ENCODE measurements at places on chromosomes 1 and 21.

DNA sequence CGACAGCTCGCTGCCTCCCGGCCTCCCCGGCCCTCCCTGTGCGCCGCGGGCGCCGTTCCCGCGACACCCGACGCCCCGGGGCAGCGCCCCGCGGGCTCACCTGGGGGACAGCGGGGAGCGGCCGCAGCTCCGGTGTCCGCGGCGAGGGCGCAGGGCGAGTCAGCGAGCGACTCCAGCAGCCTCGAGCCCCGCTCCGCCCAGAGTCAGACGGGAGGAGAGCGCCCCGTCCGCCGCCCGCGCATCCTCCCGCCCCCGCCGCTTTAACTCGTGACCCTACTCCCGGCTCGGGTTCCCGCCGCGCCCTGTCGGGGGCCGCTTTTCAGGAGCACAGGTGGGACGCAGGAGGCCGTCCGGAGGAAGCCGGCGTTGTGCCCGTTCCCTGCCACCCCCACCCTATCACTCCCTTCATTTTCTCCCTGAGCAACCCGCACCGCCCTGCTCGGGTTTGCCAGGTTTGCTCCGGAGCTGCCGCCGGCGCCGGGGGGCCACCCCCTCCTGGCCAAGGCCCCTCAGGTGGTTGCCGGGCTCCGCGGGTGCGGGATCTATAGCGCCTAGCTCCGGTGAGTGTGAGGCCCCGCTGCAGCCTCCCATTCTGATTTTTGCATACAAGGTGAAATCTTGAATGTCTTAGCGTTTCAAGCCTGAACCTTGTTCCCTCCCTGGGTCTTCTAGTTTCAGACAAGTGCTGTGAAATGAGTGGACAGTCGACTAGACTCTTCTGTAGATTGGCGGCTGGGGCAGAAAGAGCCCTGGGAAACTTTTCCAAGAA, at the start of gene MCOLN3:
Gene MCOLN3 (minus strand): TSS at position 205 of the 769 bp plus-strand sequence. CDS start 3,140 bp downstream, outside the sequence.
- DNase-seq, result peak; percentile 23

- no peak for DNase-seq
These were observed 28.5 kb downstream of the MAP3K21 start for GRCh38 chr1:233355841-233356704.

- DNase-seq, result no peak
These were observed 21.3 kb downstream of the SYDE2 start for GRCh38 chr1:85179522-85179921.

- no peak for DNase-seq
These were observed 24.7 kb downstream of the HSF2BP start for GRCh38 chr21:43634618-43635017.

DNA sequence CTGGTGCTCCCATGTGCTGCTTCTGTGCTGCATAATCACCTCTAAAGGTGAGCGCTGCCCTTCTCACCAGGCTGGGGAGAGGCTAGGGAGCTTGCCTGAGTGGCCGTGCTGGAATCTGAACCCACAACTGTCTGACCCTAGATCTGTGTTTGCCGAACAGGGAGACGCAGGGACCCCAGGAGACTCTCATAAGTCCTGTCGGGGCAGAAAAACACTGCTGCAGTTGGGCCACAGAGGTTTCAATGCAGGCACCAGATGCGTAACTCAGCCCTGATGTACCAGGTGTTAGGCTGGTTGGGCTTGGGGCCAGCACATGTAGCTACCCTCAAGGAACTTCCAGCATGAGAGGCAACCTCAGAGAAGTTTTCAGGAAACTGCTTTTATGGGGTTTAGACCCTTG, 49.5 kb upstream of the DMRTB1 start:
- no peak for DNase-seq

- no peak for DNase-seq
These were observed 3.2 kb downstream of the UHMK1 start for GRCh38 chr1:162500805-162501204.

DNA sequence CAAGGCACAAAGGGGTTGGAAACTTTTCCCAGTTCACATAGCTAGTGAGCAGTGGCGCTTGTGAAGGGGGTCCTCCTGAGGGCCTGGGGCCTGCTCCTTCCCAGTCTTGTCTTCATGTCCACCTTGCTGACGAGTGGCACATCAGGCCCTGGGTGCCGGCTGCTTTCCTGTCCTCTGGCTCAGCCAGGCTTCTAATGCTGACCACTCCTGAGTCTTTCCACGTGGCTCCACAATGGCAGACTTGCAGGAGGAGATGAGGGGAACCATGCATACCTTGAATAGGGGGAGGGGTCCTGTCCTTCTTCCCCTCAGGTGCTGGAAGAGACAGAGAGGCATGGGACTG, 38.7 kb downstream of the MAPKAPK2 start:
- DNase-seq, result no peak

Data from HuH-7.5 (cell line).